ENCODE measurements at places on chromosomes 11 and 22.

GRCh38 chr11:78318321-78319114 lies 99.1 kb downstream of the GAB2 start:
- DNase-seq: no peak

DNA sequence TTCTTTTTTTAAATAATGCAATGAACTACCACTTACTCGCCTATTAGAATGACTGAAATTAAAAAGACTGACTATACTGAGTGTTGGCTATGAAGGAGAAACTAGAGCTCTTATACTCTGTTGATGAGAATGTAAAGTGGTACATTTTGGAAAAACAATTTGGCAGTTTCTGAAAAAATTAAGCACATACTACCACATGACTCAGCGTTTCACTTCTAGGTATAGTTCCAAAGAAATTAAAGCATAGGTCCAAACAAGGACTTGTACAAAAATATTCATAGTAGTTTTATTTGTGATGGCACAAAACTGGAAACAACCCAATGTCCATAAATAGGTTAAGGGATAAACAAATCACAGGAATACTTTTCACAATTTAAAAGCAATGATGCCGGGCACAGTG lies 22.4 kb upstream of the SLC29A2 start:
- no peak for DNase-seq

DNA sequence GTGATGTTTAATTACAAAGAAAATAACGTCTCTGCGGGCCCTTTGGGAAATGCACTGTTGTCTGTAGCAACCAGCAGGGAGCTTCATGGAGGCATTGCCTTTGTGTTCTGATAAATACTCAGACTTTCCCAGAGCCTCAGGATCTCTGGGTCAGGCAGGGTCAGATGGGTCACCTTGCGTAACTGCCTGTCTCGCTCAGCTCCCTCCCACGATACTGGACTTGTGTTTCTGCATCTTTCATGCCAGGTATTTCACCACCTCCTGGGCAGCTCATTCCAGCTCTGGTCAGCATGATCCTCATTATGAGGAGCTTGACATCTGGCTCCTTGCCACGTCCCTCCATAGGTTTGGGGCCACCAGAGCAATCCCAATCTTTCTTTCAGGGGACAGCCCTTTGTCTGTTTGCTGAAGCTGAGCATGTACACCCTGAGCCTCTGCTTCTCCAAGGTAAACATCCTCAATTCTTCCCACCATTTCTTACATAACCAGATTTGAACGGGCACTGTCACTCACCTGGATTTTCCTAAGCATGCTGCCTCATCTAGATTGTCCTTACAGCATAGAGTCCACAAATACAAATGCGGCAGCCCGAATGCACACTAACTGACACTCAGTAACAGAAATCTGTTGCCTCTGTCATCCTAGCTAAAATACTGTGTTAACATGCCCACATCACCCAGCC lies 162.3 kb downstream of the LARGE1 start:
- DNase-seq: no peak

GRCh38 chr11:61854966-61855714 lies 27.0 kb downstream of the FADS2 start:
- no peak for DNase-seq

DNA sequence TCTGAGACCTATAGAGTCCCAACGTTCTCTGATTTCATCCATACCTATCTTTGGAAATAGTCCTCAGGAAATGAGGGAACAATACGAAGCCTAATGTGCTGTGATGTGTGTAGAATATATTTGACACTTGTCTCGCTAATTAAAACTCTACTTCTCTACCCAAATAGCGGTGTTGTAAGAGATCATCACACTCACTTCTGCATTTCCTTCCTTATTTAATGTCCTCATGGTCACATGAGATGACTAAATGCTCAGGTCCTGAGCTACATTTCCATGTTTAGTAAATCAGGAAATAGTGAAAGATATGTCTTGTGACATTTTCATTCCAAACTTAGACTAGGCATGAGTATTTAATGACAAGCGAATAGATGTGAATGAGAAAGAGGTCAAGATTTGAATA lies 112.3 kb downstream of the MAML2 start:
- no peak for DNase-seq

- DNase-seq: no peak
Measured at GRCh38 chr22:22520667-22521602, 865 bp upstream of the ZNF280A start.

DNA sequence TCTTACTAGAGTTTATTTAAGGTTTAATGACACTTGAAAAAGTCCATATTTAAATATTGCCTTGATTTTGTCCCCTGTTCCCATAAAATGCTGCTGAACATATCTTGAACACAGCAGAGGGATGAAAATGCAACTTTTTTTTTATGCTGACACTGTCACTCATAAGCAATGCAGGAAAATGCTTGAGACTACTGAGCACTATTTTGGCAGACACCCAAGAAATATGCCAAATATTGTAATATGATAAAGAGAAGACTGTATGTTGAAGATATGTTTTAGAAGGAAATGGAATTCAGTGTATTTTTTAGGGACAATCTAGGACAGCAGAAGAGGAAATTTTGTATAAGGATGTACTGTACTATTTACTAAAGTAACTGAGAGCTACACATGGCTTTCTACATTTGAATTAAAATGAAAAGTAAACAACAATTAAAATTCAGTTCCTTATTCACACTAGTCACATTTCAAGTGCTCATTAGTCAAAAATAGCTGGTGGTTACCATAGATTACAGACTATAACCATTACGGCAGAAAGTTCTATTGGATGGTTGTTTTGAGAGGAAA lies 58.6 kb downstream of the LRRC4C start:
- no peak for DNase-seq

DNA sequence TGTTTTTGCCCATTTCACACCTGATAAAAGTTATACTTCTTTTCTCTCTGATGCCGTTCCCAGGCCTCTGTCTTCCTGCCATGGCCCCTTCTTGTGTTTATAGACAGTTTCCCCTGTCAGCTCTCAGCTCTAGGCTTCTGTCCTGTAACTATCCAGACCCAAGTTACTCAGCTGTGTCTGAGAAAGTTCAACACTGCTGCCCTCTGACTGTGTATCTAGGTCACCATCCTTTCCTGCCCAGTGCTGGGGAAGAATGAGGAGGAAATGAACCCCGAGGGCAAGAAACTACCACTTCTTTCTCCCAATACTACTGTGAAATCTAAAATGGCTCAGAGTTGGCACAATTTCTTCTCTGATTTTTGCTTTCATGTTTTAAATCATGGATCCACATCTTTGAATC lies 29.6 kb downstream of the SNX19 start:
- DNase-seq: no peak

GRCh38 chr22:18975434-18976196 lies 39.5 kb upstream of the PRODH start:
- DNase-seq: no peak

DNA sequence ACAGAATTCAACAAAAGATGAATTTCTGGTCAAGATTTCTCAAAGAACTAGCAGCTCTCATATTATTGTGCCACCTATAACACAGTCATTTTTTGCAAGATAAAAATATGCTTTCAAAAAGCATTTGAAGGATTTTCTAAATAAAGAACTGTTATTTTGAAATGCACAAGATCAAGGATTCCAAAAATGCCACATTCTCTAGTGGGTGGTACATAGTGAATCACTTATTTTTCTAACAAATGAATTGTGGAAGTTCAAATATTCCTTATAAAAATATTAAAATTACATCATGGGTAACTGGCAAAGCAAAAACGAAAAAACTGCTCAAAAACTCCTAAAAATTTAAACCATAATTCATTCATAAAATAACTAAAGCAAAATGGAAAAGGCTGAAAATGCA lies 2.1 kb downstream of the RNF141 start:
- no peak for DNase-seq

DNA sequence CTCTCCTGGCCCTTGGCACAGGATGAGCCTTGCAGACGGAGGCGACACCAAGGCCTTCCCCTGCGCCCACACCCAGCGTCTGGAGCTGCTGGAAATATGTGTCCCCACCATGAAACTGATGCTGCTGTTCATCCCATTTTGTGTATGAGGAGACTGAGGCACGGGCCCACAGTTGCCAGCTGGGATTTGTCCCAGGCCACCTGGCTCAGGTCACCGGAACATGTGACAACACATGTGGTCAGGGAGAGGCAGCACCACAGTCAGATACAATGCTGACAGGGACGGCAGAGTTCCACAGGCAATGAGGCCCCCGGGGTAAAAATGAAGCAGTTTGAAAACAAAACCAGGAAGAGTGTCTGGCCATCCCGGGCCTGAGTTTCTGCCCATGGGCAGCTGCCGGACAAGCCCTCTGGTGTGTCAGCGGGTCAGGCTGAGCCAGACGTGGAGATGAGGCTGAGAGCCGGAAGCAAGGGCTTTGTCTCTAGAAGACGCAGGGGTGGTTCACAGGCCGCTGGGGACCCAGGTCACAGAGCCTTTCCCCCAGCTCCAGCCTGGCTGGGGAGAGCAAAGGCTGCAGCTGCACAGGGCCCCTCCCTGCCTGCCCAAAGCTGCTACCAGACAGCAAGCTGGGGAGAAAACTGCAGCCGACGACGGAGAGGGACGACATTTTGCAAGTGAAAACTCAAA lies 80.7 kb downstream of the CDKN1C start:
- DNase-seq: no peak

DNA sequence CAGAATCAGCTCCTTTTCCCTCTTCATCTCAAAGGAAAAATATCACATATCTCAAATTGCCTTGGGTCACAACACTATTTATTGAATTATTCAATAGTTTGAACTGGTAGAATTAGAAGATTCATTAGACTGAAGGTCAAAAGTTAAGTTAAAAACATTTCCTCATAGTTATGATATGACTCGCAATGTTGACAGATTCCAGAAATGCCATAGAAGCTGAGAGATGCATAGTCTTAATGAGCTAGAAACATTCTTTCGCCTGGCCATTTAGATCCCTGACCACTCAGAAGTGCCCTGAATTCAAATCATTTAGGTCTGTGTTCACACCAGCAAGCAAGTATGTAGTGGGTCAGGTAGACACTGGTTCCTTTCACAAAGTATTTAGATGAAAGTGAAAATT lies 44.4 kb downstream of the FAT3 start:
- no peak for DNase-seq

DNA sequence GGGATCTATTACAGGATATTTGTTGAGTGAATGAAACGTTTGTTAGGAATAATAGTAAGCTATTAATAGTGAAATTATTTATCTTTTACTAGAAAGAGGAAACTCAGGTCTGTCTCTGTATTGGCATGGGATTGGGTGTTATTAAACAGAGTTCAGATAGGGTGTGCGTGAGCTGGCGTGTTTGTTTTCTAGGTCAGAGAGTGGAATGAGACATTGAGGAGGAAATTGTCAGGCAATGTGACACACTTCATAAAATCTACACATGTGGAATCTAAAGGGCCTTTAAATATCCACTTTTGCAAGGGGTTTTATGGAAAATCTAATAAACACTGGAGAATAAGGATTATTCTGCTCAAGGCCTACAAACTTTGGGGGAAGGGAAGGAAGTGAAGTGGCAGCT lies 552.9 kb downstream of the NTM start:
- DNase-seq: no peak

DNA sequence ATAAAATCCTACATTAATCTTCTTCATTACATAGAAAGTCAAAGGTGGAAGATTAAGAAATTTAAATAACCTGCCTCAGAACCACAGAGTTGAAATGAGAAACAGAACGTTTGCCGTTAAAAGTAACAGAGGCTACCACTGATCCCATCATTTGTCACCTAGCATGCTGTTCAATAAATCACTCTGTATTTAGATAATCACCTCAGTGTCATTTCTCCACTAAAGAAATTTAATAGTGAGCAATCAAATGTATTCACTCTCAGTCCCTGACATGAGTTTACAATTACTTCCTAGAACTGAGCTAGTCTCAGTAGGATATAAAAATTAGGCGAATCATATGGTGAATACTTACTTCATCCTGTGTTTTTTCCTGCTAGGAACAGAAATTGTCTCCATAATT lies 169.6 kb downstream of the MSANTD4 start:
- DNase-seq: no peak

GRCh38 chr11:130409594-130410388 lies 18.6 kb downstream of the ADAMTS8 start:
- no peak for DNase-seq

- DNase-seq: no peak
Measured at GRCh38 chr11:57764566-57764965, 3.0 kb downstream of the CTNND1 start.

DNA sequence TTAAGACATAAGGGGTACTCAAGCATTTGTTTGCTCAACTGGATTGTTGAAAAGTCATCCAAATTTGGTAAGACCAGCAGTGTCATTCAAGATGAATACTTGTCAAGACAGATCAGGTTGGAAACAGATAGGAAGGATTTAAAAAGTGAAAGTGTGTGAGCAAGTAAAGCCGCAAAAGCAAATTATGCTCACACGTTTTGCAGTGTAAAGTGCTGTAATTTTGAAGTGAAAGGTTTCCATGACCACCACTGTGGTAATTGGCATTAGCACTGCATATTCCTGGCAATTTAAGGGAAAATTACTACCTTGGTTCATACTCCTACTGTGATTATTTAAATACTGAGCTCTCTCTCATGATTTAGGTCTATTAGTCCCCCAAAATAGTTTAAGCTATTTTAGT lies 704.1 kb upstream of the CCDC179 start:
- DNase-seq: no peak

DNA sequence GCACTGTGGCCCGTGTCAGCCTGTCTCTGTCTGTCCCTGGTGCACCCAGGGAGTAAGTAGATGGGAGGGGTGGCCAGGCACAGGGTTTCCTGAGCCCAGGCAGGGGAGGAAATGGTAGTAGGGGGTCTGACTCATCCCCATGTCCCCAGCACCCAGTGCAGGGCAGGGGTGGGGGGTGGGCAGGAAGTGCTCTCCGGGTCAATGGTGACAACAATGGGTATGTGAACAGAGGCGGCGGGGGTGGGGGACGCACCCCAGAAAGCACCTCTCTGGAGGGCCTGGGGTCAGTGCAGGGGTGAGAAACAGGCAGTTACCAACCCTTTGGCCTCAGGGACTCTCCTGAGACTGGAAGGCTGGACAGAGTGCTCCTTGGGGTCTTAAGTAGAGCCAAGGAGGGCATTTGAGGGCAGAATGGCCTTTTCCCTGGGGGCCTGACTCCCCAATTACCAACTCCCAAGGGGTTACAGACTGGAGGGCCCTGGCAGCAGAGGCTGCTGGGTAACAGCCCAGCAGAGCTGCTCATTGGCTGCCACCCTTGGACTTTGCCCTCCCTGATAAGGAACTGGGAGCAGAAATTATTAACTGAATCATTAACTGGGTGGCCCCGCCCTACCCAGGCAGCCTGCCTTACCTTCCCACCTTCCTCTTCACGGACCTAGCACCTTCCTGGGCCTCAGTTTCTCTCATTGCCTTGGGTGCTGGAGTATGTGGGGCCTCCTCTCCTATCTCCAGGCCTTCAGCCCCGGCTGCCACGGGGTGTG lies 4.2 kb downstream of the MYRF start:
- peak; percentile 26 for DNase-seq

DNA sequence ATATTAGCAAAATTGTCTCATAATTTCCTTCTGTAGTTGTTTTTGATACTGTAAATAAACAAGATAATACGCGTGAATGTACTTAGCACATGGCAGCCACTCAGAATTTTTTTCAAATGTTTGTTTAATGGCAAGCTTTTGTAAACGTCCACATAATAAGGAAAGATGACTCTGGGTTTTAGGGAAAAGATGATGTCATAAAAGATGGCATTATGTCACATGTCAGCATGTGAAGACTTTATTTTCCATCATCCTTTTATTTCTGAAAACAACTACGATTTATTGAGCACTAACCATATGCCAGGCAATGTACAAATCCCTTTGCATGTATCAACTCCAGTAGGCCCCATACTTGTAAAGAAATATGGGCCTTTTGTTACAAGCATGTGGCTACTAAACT lies 139.9 kb downstream of the C11orf91 start:
- DNase-seq: no peak
